Endodermal cell (in vitro differentiated cells): ENCODE measurements at places on chromosomes 13 and 19.
A peak's percentile ranks its signal among the peaks of the same experiment; 100 is the strongest.

GRCh38 chr13:93224535-93224934 is 2.1 kb upstream of the GPC6 start:
- H3K27me3 ChIP-seq, result no peaks in the 10 kb centered on the region
- peak overlapping the region; percentile 3 for H3K27ac ChIP-seq
- DNase-seq, result peak; percentile 86
- H3K36me3 ChIP-seq, result peaks cover 27% of the 10 kb centered on the region

GRCh38 chr13:51518827-51519226 is 65.4 kb upstream of the WDFY2 start:
- H3K4me3 ChIP-seq, result no peak overlapping the region
- H3K27ac ChIP-seq, result no peak overlapping the region
- H3K4me1 ChIP-seq, result no peaks in the 10 kb centered on the region
- no peaks in the 10 kb centered on the region for H3K36me3 ChIP-seq
- H3K27me3 ChIP-seq, result no peaks in the 10 kb centered on the region

GRCh38 chr13:28349907-28350654 is 144.8 kb downstream of the FLT1 start:
- no peak overlapping the region for H3K4me3 ChIP-seq
- DNase-seq, result no peak
- H3K4me1 ChIP-seq, result no peaks in the 10 kb centered on the region
- no peak overlapping the region for H3K27ac ChIP-seq
- H3K36me3 ChIP-seq, result no peaks in the 10 kb centered on the region

GRCh38 chr13:58889474-58889873 is 1257.9 kb downstream of the PCDH17 start:
- no peak overlapping the region for H3K27ac ChIP-seq
- no peaks in the 10 kb centered on the region for H3K4me1 ChIP-seq
- no peak overlapping the region for H3K4me3 ChIP-seq
- no peaks in the 10 kb centered on the region for H3K36me3 ChIP-seq

- peak; percentile 92 for DNase-seq
- H3K4me1 ChIP-seq, result no peaks in the 10 kb centered on the region
- no peak overlapping the region for H3K27ac ChIP-seq
Measured at GRCh38 chr13:27339299-27339698, 68.7 kb downstream of the RASL11A start.

DNA sequence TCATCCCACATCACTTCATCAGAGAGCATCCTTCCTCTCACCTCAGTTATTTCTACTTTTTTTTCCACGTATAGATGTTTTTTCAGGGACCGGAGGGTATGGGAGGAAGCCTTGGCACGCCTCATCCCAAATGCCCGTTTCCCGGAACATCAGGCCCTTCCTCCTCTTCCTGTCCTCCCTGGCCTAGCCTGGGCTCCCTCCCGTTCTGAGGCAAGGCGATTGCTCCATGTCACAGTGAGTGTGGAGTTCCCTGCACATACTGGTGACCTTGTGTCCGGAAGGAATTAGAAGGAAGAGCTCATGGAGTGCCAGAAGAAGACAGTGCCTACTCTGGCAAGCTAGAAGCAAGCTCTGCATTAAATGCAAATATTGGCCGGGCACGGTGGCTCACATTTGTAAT is 1.1 kb upstream of the ZNF627 start:
- peaks cover 3% of the 10 kb centered on the region for H3K4me1 ChIP-seq
- peaks cover 26% of the 10 kb centered on the region for H3K36me3 ChIP-seq
- H3K27ac ChIP-seq, result no peak overlapping the region
- no peak overlapping the region for H3K4me3 ChIP-seq

DNA sequence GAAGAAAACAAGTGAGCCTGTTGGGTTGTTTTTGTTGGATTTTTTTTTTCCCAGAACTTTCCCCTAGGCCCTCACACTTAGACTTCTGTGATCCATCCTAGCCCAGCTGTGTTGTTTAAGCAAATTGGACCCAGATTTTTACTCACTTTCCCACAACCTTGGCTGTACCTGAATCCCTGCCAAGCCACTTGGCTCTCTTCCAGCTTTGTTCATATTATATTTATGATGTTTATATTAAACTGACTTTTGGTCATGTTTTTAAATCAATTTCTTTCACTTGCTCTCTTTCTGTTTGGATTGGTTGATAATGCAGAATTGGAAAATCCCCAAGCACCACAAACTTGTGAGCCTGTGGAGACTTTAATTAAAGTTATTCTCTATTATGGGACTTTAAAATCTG is 16.6 kb downstream of the OLFM4 start:
- H3K4me1 ChIP-seq, result no peaks in the 10 kb centered on the region
- no peak overlapping the region for H3K27ac ChIP-seq
- H3K4me3 ChIP-seq, result no peak overlapping the region
- H3K27me3 ChIP-seq, result no peaks in the 10 kb centered on the region

GRCh38 chr19:15196360-15197005 is 4.3 kb downstream of the NOTCH3 start:
- peak overlapping the region; percentile 50 for H3K4me3 ChIP-seq
- H3K36me3 ChIP-seq, result peaks cover 50% of the 10 kb centered on the region
- no peaks in the 10 kb centered on the region for H3K27me3 ChIP-seq
- DNase-seq, result no peak

DNA sequence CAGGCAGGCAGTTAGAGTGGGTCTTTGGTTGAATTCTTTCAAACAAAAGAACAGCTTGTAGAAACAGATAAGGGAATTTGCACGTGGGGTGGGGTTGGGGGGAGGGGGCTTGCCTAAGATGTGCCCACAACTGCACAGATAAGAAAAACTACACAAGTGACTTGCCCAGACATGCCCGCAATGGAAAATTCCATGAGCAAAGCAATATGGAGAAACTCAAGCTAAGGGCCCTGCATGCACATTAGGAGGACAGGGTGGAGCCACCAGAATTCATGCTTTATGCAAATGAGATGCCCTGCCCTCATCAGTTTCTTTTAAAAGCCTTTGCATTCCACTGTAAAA is 755.6 kb upstream of the MIR17HG start:
- DNase-seq, result peak; percentile 63
- H3K27ac ChIP-seq, result no peak overlapping the region
- H3K36me3 ChIP-seq, result no peaks in the 10 kb centered on the region
- no peaks in the 10 kb centered on the region for H3K4me1 ChIP-seq
- H3K4me3 ChIP-seq, result peak overlapping the region; percentile 54

- H3K4me3 ChIP-seq, result no peak overlapping the region
- no peaks in the 10 kb centered on the region for H3K36me3 ChIP-seq
- no peak for DNase-seq
- no peak overlapping the region for H3K27ac ChIP-seq
- no peaks in the 10 kb centered on the region for H3K4me1 ChIP-seq
Measured at GRCh38 chr19:6071875-6072274, 38.4 kb downstream of the RFX2 start.

GRCh38 chr13:91621963-91622362 is 223.5 kb downstream of the GPC5 start:
- no peak for DNase-seq
- H3K36me3 ChIP-seq, result no peaks in the 10 kb centered on the region
- no peaks in the 10 kb centered on the region for H3K27me3 ChIP-seq
- no peaks in the 10 kb centered on the region for H3K4me1 ChIP-seq

- no peak overlapping the region for H3K27ac ChIP-seq
- H3K36me3 ChIP-seq, result no peaks in the 10 kb centered on the region
- no peak overlapping the region for H3K4me3 ChIP-seq
- no peaks in the 10 kb centered on the region for H3K27me3 ChIP-seq
Measured at GRCh38 chr19:34314437-34315313, 50.3 kb upstream of the GPI start.

- no peak for DNase-seq
- H3K4me3 ChIP-seq, result no peak overlapping the region
- no peaks in the 10 kb centered on the region for H3K27me3 ChIP-seq
- H3K36me3 ChIP-seq, result no peaks in the 10 kb centered on the region
- H3K27ac ChIP-seq, result no peak overlapping the region
Measured at GRCh38 chr13:73578251-73578875, 519.6 kb downstream of the KLF5 start.

DNA sequence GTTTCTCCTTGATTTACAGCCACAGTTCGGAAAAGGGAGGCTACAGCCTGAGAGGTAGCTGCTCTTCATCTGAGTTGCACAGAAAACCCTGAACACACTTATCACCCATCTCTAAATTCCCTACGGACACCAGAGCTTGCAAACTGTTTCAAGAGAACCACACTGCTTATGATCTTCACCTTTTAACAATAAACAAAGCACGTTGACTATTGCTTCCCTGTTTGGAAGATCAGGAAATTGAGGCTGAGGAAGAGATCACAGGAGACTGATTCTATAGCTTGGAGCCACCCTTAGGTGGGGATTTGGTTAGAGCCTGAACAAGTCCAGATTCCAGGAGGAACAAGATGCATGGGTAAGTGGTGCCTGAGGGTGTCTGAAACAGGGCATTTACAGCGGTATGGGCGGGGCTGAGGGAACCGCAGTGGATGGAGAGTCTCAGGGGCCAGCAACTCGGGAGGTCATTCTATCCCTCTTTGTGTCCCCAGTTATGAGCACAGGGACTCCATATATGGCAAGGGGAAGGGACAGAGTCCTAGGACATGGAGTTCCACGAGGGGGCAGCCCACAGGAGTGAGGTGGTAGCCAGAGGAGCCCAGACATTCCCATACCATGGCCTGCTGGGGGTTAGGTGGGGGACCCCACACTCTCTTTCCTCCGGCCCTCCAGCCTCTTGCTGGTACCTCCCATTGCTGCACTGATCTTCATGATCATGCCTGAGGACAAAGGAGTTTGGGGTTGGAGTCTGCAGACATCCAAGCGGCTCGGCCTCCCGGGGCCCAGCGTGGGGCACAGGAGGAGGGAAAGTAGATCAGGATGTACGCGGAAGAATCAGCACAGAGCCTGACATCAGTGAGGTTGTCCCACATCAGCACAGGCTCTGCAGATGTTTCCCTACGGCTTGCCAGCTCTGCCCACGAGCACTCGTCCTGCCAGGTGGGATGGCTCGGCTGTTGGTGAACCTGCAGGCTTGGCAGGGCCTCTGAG is 162.3 kb upstream of the ZNF536 start:
- H3K36me3 ChIP-seq, result no peaks in the 10 kb centered on the region
- peak; percentile 45 for DNase-seq
- H3K4me1 ChIP-seq, result no peaks in the 10 kb centered on the region
- H3K27ac ChIP-seq, result no peak overlapping the region

GRCh38 chr19:55247621-55248099 is 11.2 kb downstream of the PPP6R1 start:
- H3K36me3 ChIP-seq, result peaks cover 29% of the 10 kb centered on the region
- no peak for DNase-seq
- H3K4me3 ChIP-seq, result no peak overlapping the region
- H3K4me1 ChIP-seq, result no peaks in the 10 kb centered on the region
- no peak overlapping the region for H3K27ac ChIP-seq
- H3K27me3 ChIP-seq, result no peaks in the 10 kb centered on the region

- no peak overlapping the region for H3K27ac ChIP-seq
- peak; percentile 69 for DNase-seq
- peak overlapping the region; percentile 83 for H3K4me3 ChIP-seq
- no peaks in the 10 kb centered on the region for H3K27me3 ChIP-seq
- H3K4me1 ChIP-seq, result no peaks in the 10 kb centered on the region
- H3K36me3 ChIP-seq, result no peaks in the 10 kb centered on the region
Measured at GRCh38 chr19:11261431-11261970, 823 bp downstream of the DOCK6 start.

GRCh38 chr13:58991826-58992477 is 1171.8 kb downstream of the DIAPH3 start:
- no peaks in the 10 kb centered on the region for H3K36me3 ChIP-seq
- no peaks in the 10 kb centered on the region for H3K27me3 ChIP-seq
- H3K27ac ChIP-seq, result no peak overlapping the region
- H3K4me1 ChIP-seq, result no peaks in the 10 kb centered on the region

DNA sequence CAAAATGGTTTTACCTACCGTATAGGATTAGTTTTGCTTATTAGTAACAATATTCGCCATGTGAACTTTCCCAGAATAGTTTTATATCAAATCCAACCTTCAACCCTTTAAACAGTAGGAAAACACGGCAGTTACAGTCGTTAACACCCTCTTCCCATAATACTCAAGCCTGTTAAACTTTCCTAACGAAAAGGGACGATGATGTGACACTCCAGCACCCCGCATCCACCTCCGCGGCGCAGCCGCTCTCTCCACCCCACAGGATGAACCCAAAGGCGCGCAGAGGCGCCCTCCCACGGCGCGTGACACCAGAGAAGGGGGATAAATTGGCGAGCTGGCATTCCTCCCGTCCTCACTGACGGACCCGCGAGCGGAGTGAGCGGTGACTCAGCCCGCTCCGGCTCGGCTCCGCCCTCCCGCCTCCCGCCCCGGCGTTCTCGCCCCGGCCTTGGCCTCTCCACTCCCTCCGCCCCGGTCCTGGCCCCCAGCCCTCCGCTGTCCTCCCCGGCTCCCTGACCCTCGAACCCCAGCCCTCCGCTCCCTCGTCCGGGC is 665 bp downstream of the TUBGCP3 start:
- peak; percentile 89 for DNase-seq
- H3K36me3 ChIP-seq, result peaks cover 6% of the 10 kb centered on the region
- peak overlapping the region; percentile 93 for H3K27ac ChIP-seq
- H3K4me3 ChIP-seq, result peak overlapping the region; percentile 90
- no peaks in the 10 kb centered on the region for H3K27me3 ChIP-seq

DNA sequence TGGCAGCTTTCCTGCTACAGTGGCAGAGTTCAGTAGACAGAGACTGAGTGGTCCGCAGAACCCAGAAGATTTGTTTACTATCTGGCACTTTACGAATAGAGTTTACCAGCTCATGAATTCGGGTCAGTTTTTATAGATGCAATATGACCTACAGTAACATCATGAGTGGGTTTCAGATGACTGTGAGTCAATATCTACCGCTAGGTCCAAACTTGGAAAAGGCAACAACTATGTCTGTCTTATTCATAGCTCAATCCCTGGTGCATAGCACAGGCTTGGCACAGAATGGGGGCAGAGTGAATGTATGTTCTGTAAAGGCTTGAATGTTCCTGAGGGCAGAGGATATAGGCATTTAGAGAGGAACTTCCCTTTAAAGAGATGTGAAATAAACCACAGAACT is 65.2 kb downstream of the RAP2A start:
- H3K4me3 ChIP-seq, result no peak overlapping the region
- H3K36me3 ChIP-seq, result no peaks in the 10 kb centered on the region
- peaks cover 7% of the 10 kb centered on the region for H3K4me1 ChIP-seq

- no peak for DNase-seq
- H3K4me1 ChIP-seq, result no peaks in the 10 kb centered on the region
- H3K36me3 ChIP-seq, result peaks cover 13% of the 10 kb centered on the region
- H3K4me3 ChIP-seq, result no peak overlapping the region
Measured at GRCh38 chr19:49196527-49197240, 39.1 kb downstream of the TRPM4 start.

- no peak overlapping the region for H3K27ac ChIP-seq
- no peaks in the 10 kb centered on the region for H3K27me3 ChIP-seq
- DNase-seq, result no peak
- H3K4me3 ChIP-seq, result no peak overlapping the region
- H3K4me1 ChIP-seq, result peaks cover 4% of the 10 kb centered on the region
Measured at GRCh38 chr13:90951663-90952062, 395.8 kb upstream of the MIR17HG start.

DNA sequence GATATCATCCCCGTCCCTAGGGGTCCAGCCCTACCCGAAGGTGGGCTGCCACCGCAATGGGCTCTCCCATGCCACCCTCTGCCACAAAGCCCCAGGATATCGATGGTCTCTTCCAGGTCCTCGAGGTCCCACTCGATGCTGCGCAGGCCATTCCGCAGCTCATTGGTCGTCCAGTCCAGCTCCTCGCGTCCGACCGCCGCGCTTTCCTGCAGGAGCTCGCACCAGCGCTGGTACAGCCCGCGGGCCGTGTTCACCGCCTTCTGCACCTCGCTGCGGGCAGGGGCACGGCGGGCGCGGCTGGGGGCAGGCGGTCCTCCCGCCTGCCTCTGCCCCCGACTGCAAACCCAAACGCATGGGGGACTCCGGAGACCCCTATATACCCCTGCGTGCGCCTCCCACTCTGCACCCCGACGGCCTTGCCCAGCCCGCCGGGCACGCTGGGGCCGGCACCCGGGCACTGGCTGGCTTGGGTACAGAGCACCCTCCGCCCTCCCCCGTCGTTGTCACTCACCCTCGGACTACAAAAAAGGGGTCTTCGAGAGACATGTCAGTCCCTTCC is 468 bp downstream of the STX10 start:
- peak; percentile 81 for DNase-seq
- no peaks in the 10 kb centered on the region for H3K4me1 ChIP-seq
- no peaks in the 10 kb centered on the region for H3K27me3 ChIP-seq
- no peaks in the 10 kb centered on the region for H3K36me3 ChIP-seq
- H3K4me3 ChIP-seq, result peak overlapping the region; percentile 99
- no peak overlapping the region for H3K27ac ChIP-seq
